ENCODE measurements at places on chromosomes 6 and 20. TPM values are rescaled to one million over a fixed set of nuclear protein-coding genes. Genes with fewer than 3 reads are reported as not detected.

DNA sequence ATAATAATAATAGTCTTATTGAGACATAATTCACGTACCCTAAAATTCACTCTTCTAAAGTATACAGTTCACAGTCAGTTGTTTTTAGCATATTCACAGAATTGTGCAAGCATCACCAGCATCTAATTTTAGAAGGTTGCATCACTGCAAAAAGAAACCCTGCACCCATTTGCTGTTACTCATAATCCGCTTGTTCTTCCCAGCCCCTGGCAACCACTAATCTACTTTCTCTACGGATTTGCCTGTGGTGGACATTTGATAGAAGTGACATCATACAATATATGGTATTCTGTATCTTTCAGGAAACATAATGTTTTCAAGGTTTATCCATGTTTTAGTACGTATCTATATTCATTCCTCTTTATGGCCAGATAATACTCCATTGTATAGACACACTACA lies 41.5 kb upstream of the FAM184A start:
- DNase-seq: peak; percentile 90

GRCh38 chr20:59790346-59790745 lies 143.1 kb downstream of the SYCP2 start:
- no peak for DNase-seq

Gene KCNK16
- total RNA-seq: not detected

Gene BHLHE23
- not detected for total RNA-seq

Data from fibroblast of the aortic adventitia (primary cell).